ENCODE measurements at places on chromosomes 13 and 19. TPM values are rescaled to one million over a fixed set of nuclear protein-coding genes. Genes with fewer than 3 reads are reported as not detected.

The CLDND2 gene
- total RNA-seq: 3.8 TPM

The TEAD2 gene
- total RNA-seq: not detected

The FGF14 gene
- total RNA-seq: not detected

The HMGB1 gene
- total RNA-seq: 804 TPM

The PRSS57 gene
- not detected for total RNA-seq

The SELENOV gene
- not detected for total RNA-seq
